ENCODE measurements at places on chromosomes 7 and 10.

- no peak for DNase-seq
Measured at GRCh38 chr7:29053105-29053872, 93.0 kb downstream of the CPVL start.

GRCh38 chr10:91214911-91215310, 5.6 kb upstream of the PCGF5 start:
- no peak for DNase-seq

DNA sequence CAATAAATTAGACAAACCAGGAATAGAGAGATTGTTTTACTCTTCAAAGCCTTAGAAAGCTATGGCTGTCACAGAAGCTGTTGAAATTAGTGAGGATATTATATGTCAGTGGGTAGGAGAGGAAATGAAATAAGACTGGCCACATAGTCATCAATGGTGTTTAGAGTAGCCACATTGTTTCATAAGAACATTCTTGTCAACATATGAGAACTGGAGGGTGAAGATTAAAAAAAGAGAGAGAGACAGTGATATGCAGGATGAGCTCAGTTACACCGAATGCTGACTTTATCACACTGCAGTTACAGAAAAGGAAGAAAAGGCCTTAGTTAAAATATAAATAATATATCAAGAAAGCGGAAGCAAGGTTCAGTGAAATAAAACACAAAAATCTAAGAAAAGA, 412.0 kb downstream of the CNTNAP2 start:
- DNase-seq, result no peak

- no peak for DNase-seq
Measured at GRCh38 chr10:131771634-131772358, 129.0 kb upstream of the PPP2R2D start.

DNA sequence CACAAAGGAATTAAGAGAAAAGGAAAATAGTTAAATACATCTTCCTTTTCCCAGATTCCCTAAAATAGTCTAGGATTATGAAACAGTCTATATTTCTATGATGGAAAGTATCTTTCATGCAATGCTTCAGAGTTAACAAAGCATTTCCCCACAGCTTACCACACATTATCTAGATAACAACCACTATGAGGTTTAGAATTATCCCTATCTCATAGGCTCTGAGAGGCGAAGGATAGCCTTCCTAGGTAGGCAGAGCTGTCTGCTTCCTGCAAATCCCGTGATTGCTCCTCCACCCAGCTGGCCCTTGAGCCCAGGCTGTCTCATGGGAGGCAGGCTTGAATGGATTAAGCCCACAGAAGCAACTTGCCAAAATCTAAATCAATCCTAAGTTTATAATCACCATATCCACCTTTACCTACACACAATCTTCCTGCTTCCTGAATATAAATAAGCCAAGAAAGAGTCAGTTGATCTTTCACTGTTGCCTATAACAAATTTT, 321.4 kb upstream of the AOAH start:
- no peak for DNase-seq

DNA sequence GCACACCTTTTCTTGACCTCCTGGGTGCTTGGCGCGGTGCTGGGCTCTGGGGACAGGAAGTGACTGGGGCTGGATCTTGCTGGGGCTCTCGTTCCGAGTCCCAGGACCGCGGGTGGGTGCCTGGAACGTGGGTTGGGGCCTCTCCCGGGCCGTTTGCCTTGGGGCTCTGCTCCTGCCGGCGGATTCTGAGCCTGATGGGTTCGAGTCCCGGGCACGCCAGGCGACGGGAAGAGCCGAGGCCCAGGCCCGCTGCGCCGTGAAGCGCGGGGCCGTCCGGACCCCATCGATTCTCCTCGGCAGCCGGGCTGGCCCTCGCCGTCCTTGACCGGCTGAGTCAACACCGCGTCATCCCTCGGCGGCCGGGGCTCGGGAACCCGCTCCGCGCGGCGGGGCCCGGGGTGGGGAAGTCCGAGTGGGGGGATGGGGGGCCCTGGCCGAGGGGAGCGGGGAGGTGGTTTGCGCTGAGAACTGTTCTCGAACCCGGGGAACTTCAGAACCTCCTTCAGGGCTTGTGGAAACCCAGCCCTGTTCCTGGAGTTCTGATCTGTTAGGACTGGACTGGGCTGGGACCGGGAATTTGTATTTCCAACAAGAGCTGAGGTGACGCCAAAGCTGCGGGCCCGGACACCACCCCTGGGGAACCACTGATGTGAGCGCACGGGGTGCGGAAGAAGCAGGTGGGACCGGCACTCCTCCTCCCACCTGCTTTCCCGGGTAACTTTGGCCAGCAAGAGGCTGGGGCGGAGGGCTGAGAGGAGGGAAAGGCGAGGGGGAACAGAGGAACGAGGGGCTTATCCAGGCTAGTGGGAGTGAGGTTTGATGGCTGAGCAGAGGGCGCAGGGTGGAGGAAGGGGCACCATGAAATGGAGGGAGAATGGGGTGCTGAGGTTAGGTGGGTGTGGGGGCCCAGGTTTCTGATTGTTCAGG, 6.2 kb downstream of the HHEX start:
- DNase-seq, result no peak

DNA sequence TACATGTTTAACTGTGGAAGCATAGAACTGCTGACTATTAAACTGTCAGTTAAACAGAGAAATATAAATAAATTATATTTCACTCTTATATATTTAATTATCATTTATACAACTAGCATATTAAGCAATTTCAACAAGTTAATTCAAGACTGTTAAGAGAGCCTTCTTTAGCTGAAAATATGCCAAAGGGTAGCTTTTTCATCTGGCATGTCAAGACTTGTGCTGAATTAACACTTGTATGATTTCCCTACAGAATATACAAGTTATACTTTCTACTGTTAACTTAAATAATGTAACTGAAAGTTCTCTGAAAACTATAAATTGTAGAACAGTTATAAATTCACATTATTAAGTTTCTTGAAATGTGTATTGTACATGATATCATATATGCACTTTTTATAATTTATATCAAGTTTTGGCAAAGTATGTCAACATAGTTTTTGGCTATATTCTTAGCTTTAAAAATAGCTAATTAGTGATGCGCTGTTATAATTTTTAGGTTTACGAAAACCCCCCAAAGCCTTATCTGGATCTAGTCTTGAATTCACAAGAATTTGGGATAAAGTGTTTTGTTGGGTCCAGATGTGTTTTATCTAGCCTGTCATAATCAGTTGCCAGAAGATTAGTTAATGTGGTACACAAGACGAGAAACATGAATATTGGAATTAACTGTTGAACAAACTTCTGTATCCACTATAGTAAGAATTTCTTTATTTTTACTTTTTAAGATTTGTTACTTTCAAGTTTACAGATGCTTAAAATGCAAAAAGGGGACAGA, 231.1 kb upstream of the FOXP2 start:
- DNase-seq, result no peak

DNA sequence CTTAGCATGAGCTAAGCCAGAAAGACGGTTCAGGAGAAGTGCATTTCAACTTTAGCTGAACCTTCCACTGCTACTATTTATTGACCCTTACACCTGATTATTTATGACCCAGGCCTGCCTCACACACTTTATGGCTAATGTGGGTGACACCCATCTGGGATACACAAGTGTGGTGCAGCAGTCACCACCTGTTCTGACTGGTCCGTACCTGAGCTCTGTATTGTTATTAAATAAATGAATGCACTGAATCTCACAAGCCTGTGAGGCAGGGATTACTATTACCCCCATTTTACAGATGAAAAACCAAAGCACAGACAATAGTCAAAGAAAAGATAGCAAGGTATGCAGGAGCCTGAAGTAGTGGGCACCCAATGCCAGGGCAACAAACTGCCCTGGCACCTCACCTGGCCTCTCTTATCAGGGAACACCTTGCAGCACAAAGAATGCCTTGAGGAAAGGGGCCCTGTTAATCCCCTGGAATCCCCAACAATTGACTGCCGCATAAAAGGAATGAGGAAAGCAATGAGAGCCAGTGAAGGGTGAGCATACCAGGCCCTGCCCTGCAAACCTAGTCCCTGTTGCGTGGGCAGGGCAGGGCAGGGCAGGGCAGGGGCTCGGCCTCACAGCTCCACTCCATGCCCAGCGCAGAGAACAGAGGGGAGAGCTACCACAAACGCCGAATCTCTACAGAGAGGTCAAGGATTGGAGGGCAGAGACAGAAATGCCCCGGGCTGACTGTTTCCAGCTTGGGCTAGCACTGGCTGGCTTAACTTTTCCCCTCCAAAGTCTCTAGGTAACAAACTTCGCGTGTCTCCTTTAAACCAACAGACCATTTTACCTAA, 1.3 kb downstream of the ANXA11 start:
- DNase-seq, result no peak

DNA sequence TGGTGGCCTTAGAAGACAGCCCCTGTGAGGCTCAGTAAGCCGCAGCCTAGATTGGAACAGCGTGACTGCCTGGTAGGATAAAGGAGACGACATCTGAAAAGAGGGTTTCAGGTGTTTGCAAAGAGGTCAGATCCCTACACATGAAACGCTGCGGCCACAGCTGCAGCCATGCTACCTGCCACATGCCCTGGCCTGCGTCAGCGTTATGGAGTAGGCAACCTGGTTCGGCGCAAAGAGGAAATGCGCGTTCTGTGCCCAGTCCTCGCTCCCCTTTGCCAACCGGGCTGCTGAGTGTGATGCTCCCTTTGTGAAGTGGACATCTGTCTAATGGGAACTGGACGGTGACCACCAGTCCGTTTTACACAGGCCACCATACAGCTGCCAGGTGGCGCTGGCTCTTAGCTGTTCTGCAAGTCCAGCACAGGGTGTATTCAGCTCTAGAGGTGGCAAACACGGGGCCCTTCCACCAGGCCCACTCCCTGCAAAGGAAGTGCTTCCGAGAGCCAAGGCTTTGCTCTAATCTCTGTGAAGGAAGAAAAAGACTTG, 160.3 kb downstream of the CELF2 start:
- DNase-seq, result no peak

- no peak for DNase-seq
Measured at GRCh38 chr10:125868372-125868975, 12.6 kb downstream of the DHX32 start.

DNA sequence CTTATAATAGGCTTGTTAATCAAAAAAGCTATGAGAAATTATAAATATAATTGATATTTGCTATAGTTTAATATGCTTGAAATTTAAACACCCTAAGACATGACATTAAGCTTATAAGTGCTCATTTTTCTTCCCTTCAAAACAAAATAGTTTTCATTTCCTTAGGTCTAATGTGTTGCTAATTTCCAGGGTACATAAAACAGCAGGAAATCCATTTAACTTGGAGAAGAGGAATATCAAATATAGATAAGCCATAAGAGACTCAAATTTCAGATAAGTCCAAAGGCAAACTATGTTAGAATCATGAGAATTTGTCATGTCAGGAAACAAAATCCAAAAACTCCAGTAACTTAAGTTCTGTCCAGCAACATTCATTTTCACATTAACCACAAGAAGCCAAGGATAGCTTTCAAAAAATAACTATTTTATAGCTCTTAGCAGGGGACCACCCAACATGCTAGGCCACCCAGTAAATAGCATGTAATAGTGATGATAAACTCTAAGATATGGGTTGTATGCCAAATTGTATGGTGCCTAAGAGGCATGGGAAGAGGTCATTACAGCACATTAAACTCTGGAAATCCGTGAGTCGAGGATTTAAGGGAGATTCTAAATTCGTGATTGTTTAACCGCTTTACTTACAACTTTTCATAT, 298.1 kb downstream of the CRPPA start:
- DNase-seq, result no peak

DNA sequence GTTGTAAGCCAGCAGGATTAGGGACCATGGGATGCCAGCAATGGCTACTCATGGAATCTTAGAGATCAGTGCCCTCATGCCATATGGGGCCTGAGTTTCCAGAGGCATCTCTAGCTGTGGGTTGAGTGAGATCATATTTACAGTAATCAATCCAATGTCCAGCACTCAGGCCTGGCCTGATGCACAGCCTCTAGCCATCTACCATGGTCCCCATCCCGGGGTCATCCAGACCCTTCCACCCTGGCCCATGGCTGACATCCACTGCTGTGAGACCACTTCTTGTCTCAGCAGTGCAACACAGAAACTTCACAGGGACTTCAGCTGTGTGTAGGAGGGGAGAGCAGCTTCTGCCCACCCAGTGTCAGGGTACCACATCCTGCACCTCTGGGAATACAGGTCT, 6.5 kb upstream of the ADCY1 start:
- DNase-seq, result no peak

GRCh38 chr7:133563251-133563650, 310.4 kb downstream of the EXOC4 start:
- no peak for DNase-seq

- no peak for DNase-seq
Measured at GRCh38 chr7:126453104-126453503, 799.6 kb downstream of the GRM8 start.

DNA sequence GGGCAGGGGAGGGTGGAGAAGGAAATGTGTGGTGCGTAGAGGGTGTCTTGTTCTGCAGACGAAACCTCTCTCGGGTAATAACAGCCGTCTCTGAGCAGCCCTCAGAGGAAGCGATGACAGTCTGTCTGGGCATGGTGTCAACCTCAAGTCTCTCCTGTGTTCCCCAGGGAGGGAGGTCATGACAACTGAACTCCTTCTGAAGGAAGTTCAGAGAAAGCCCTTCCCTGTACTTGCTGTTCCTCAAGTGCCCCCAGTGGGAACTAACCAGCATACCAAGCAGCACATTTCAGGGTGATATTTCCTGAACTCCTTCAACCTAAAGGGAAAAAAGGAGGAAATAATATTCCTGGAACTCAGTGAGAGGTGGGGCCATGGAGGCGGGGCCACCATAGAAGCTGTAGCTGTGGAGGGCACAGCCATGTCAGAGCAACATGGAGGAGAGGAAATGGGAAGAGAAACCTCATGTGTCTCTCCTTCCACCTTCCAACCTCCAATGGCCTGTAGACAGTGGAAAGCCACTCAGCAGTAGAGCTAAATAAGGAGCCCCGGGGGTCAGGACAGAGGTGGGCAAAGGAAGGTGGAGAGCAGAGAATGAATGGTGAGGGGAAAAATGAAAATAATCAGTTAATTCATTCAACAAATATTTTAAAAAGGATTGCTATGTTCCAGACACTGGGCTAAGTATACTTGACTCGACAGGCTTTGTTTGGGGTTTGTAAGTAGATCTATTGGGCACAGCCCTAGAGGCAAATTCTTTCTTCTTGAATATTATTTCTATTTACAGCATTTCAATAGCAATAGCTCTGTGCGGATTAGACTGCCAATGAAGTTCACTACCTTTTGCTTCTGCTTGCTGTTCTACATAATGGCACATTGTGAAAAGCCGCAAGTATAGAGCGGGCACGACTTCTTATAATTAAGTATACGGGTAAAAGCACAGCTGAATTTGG, 61.0 kb upstream of the AOAH start:
- peak; percentile 24 for DNase-seq

- DNase-seq, result no peak
Measured at GRCh38 chr10:82464191-82464818, 589.3 kb downstream of the NRG3 start.

- DNase-seq, result peak; percentile 81
Measured at GRCh38 chr10:68231106-68231816, 652 bp downstream of the ATOH7 start.

DNA sequence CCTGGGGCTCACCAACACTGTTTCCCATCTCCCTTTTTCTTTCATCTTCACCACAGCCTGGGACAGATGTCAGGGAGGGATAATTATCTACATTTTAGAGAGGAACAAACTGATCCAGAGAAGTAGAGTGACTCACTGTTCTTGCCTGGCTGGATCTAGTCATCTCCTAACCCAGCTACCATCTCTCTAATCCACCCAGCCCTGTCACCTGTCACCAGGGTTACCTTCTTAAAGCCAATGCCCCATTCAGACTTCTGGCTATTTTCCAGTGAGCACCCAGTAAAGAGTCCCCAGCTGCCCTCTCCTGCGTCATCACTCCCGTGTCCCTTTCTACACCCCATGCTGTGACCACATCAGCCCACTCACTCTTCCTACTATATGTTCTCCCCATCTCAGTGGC, 68.4 kb upstream of the DUSP5 start:
- no peak for DNase-seq

GRCh38 chr7:99244939-99245338, 27.7 kb upstream of the MYH16 start:
- no peak for DNase-seq
